ENCODE measurements at places on chromosomes 5 and 9. TPM values are rescaled to one million over a fixed set of nuclear protein-coding genes. Genes with fewer than 3 reads are reported as not detected.

DNA sequence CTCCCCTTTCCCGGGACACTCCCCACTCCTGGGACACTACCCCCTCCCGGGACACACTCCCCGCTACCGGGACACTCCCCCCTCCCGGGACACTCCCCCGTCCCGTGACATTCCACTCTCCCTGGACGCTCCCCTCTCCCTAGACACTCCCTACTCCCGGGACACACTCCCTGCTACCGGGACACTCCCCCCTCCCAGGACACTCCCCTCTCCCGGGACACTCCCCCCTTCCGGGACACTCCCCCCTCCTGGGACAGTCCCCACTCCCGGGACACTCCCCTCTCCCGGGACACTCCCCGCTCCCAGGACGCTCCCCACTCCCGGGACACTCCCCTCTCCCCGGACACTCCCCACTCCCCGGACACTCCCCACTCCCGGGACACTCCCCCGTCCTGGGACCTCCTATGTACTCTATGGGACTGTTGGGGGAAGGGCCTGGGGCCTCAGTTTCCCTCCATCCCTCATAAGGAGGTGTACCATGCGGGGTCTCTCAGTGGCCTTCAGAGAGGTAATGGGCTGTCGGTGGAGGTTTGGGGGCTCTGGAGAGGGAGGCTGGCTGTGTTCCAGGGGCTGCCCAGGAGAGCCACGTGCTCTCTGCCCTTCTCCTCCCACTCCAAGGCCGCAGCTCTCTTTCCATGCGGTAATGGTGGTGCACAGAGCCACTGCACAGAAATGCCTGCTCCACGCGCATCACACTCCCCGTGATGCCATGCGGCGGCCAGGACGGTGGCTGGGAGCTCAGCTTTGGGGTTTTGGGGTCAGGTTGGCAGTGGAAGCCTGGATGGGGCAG is 96.2 kb downstream of the RXRA start:
- no peaks in the 10 kb centered on the region for H3K27me3 ChIP-seq
- H3K4me3 ChIP-seq: no peak overlapping the region
- no peaks in the 10 kb centered on the region for H3K4me1 ChIP-seq
- DNase-seq: no peak

DNA sequence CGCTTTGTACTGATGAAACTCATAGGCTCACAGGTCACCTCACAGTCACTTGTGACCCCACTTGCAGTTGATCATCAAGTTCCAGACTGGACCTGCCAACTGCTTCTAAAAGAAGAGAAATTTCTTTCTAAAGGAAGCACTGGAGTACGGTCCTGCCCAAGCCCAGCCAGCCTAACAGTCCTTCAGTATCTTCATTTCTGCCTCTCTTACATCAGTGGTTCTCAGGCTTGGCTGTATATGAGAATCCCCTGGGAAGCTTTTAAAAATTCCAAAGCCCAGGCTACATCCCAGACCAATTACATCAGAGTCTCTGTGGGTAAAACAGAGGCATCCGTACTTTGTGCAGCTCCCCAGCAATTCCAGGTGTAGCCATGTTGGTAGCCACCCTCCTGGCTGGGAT is 282.1 kb downstream of the NFIB start:
- no peak overlapping the region for H3K27ac ChIP-seq
- H3K4me3 ChIP-seq: no peak overlapping the region
- peaks cover 3% of the 10 kb centered on the region for H3K27me3 ChIP-seq
- DNase-seq: peak; percentile 24
- peaks cover 4% of the 10 kb centered on the region for H3K4me1 ChIP-seq
- no peaks in the 10 kb centered on the region for H3K36me3 ChIP-seq

DNA sequence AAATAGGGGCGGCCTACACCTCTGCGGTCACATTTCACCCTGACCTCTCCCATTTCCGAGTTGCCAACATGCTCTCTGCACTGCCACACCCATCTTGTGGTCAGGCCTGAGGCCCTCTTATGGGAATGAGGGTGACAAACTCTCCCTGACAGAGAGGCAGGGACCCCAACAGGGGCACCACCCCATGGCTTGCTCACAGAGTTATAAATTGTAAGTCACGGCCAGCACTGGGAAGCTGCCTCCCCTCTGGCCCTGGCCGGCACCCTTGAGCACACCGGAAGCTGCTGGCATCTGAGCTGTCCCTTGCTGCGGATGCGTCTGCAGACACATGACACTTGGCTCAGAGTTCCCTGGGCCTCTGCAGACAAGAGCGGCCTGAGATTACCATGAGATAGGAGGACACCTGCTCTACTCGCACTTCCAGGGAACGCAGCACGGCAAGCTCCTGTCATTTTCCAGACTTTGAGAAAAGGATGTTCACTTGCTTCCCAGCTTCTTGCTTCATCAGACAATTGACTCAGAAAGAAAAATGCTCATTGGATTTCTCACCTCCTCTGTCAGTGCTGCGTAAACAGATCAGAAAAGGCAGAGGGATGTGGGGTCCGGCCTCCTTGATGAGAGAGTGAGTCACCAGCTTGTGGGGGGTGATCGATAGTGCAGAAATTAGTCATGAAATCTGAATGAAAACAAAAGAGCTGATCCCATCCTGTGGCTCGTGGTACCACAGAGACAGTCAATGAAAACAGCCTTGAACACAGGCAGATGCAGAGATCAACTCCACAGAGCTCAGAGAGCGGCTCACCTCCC is 269.8 kb downstream of the SYK start:
- H3K27me3 ChIP-seq: peaks cover 2% of the 10 kb centered on the region
- no peaks in the 10 kb centered on the region for H3K36me3 ChIP-seq
- peak overlapping the region; percentile 4 for H3K4me3 ChIP-seq
- peak overlapping the region; percentile 70 for H3K27ac ChIP-seq
- DNase-seq: peak; percentile 92

- no peak overlapping the region for H3K4me3 ChIP-seq
- H3K36me3 ChIP-seq: no peaks in the 10 kb centered on the region
- DNase-seq: no peak
- no peak overlapping the region for H3K27ac ChIP-seq
- no peaks in the 10 kb centered on the region for H3K4me1 ChIP-seq
Measured at GRCh38 chr9:130661451-130662098, 2.8 kb upstream of the PRDM12 start.

GRCh38 chr5:55580042-55580441 is 45.3 kb upstream of the PLPP1 start:
- H3K36me3 ChIP-seq: no peaks in the 10 kb centered on the region

DNA sequence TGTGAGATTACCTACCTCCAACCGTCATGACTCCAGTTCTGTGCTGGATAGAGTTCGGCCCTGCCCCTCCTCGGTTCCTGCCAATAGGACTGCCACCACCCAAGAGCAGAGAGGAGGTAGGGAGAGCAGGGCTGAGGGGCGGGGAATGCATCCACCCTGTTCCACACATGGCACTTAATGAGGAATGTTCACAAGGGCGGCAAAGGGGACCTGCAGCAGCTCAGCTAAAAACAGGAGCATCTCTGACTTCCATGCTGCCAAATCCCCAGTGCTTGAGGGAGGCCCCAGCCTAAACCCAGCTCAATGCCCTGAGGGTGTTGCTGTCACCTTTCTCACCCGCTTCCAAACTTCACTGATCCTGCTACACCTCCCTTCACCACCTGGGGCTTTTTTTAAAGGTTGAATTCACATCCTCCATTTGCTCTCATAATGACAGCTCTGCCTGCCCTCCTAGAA is 7.8 kb upstream of the DELE1 start:
- H3K36me3 ChIP-seq: no peaks in the 10 kb centered on the region
- H3K4me1 ChIP-seq: peaks cover 4% of the 10 kb centered on the region
- DNase-seq: no peak

- H3K27ac ChIP-seq: peak overlapping the region; percentile 91
- H3K4me3 ChIP-seq: peak overlapping the region; percentile 39
- H3K36me3 ChIP-seq: no peaks in the 10 kb centered on the region
- peaks cover 27% of the 10 kb centered on the region for H3K4me1 ChIP-seq
Measured at GRCh38 chr5:150789943-150790611, 11.5 kb downstream of the SMIM3 start.

GRCh38 chr9:129284607-129285291 is 106.7 kb upstream of the IER5L start:
- H3K27me3 ChIP-seq: no peaks in the 10 kb centered on the region
- H3K4me3 ChIP-seq: no peak overlapping the region
- H3K36me3 ChIP-seq: no peaks in the 10 kb centered on the region
- DNase-seq: no peak

DNA sequence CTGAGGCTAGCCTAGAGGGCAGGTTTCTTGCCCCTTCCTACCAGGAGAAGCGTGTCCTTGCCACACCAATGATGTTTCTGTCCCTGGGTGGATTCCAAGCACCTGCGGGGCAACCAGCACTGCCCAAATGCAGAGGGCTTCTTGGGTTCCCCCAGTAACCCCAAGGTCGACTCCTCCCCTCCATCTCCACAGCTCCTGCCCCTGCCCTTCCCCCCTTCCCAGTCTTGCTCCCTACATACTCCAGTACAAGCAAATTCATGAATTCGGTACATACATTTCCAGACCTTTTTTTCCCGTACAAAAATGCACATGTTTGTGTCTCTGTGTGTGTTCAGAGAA is 12.8 kb upstream of the JADE2 start:
- no peaks in the 10 kb centered on the region for H3K36me3 ChIP-seq
- no peaks in the 10 kb centered on the region for H3K27me3 ChIP-seq
- H3K27ac ChIP-seq: no peak overlapping the region
- peaks cover 33% of the 10 kb centered on the region for H3K4me1 ChIP-seq
- no peak overlapping the region for H3K4me3 ChIP-seq
- no peak for DNase-seq

- H3K4me3 ChIP-seq: no peak overlapping the region
- H3K27me3 ChIP-seq: no peaks in the 10 kb centered on the region
- H3K36me3 ChIP-seq: no peaks in the 10 kb centered on the region
Measured at GRCh38 chr5:58937031-58937681, 354.3 kb downstream of the RAB3C start.

DNA sequence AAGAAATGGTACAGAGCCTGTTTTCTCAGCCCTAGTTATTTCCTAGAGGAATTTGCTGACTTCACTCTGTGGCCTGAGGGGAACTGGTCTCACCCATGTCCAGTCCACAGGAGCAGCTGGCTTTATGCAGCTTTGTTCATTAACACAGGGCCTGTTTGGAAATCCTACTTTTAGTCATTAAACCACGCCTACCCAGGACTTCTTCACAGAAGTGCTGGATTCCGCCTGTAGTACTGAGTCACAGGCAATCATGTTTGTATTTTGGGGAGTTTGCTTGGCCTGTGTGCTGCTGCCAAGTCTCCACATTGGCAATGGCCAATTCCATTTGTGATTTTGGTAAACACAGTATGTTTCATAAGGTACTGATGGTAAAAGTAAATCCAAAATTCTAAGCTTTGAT is 52.8 kb downstream of the CTNND2 start:
- peak; percentile 86 for DNase-seq
- H3K27me3 ChIP-seq: no peaks in the 10 kb centered on the region
- no peak overlapping the region for H3K4me3 ChIP-seq
- peak overlapping the region; percentile 51 for H3K27ac ChIP-seq
- peaks cover 12% of the 10 kb centered on the region for H3K4me1 ChIP-seq
- no peaks in the 10 kb centered on the region for H3K36me3 ChIP-seq

DNA sequence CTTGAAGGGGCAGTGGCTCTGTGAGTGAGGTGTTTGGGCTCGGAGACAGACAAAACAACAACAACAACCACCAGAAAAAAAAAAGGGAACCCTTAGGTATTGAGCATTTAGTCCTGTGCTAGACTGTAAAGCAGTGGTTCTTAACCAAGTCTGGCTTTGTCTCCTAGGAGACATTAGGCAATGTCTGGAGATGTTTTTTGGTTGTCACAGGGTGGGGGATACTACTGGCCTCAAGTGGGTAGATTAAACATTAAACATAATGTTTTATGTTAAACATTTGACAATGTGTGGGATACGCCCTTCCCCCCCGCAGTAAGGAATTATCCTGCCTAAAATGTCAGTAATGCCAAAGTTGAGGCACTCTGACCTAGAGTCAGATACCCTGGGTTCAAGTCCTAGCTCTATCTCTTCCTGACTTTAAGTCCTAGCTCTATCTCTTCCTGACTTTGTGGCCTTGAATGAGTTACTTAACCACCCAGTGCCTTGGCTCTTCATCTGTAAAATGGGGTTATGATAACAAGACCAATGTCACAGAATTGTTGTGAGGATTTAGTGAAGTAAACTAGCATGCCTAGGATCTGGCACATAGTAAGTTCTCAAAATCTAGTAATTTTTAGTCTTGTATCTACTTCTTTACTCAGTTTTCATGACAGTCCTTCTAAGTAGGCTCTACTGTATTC is 1.8 kb downstream of the TRIM32 start:
- DNase-seq: no peak
- no peaks in the 10 kb centered on the region for H3K36me3 ChIP-seq
- no peaks in the 10 kb centered on the region for H3K27me3 ChIP-seq
- H3K4me3 ChIP-seq: peak overlapping the region; percentile 87
- no peak overlapping the region for H3K27ac ChIP-seq
- H3K4me1 ChIP-seq: peaks cover 41% of the 10 kb centered on the region

The SLC46A2 gene
- not detected for total RNA-seq

The ADAMTS13 gene
- 7.3 TPM for total RNA-seq

The FCN1 gene
- total RNA-seq: not detected

The PCDHGB2 gene
- 1.4 TPM for total RNA-seq

Measured in astrocyte (in vitro differentiated cells and primary cell).